ENCODE measurements at places on chromosomes 7 and 10.

- no peak for DNase-seq
- H3K4me1 ChIP-seq, result no peaks in the 10 kb centered on the region
- no peaks in the 10 kb centered on the region for H3K27me3 ChIP-seq
- no peak overlapping the region for H3K27ac ChIP-seq
- no peak overlapping the region for H3K4me3 ChIP-seq
These were observed 423.7 kb upstream of the MTPN start for GRCh38 chr7:136400877-136401276.

GRCh38 chr10:68406815-68407548, at the start of gene RUFY2:
Gene RUFY2 (minus strand): TSS chr10:68407277. CDS start chr10:68407189, 88 bp downstream.
- peak within 1 kb of the TSS; percentile 89 for H3K4me3 ChIP-seq
- peak within 1 kb of the TSS; percentile 87 for H3K27ac ChIP-seq
- no peaks in the 10 kb centered on the region for H3K36me3 ChIP-seq
- H3K27me3 ChIP-seq, result no peaks in the 10 kb centered on the region

GRCh38 chr10:26909753-26910152, 49.0 kb upstream of the ABI1 start:
- no peak overlapping the region for H3K4me3 ChIP-seq
- no peaks in the 10 kb centered on the region for H3K27me3 ChIP-seq
- no peaks in the 10 kb centered on the region for H3K4me1 ChIP-seq
- DNase-seq, result no peak
- H3K27ac ChIP-seq, result no peak overlapping the region
- H3K36me3 ChIP-seq, result no peaks in the 10 kb centered on the region

- no peak for DNase-seq
- H3K27me3 ChIP-seq, result no peaks in the 10 kb centered on the region
- no peaks in the 10 kb centered on the region for H3K4me1 ChIP-seq
- no peaks in the 10 kb centered on the region for H3K36me3 ChIP-seq
- H3K27ac ChIP-seq, result no peak overlapping the region
These were observed 568.1 kb upstream of the MKI67 start for GRCh38 chr10:128694168-128694850.

DNA sequence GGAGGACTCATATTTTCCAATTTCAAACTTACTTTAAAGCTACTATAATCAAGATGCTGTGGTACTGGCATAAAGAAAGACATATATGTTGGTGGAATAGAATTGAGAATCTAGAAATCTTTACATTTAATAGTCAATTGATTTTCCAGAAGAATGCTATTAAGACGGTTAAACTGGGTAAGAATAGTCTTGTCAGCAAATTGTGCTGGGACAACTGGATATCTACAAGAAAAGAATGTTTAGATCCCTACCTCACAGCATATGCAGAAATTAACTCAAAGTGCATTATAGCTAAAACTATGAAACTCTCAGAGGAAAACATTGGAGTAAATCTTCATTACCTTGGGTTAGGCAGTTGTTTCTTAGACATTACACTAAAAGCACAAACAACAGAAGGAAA, 203.3 kb downstream of the SDK1 start:
- H3K4me3 ChIP-seq, result no peak overlapping the region
- no peaks in the 10 kb centered on the region for H3K4me1 ChIP-seq
- no peaks in the 10 kb centered on the region for H3K36me3 ChIP-seq
- H3K27ac ChIP-seq, result no peak overlapping the region
- no peaks in the 10 kb centered on the region for H3K27me3 ChIP-seq

- H3K4me3 ChIP-seq, result no peak overlapping the region
- H3K27ac ChIP-seq, result no peak overlapping the region
- no peaks in the 10 kb centered on the region for H3K36me3 ChIP-seq
- H3K27me3 ChIP-seq, result no peaks in the 10 kb centered on the region
These were observed 60.1 kb upstream of the SORCS3 start for GRCh38 chr10:104580774-104581675.

- no peaks in the 10 kb centered on the region for H3K36me3 ChIP-seq
- H3K4me3 ChIP-seq, result no peak overlapping the region
- peaks cover 3% of the 10 kb centered on the region for H3K4me1 ChIP-seq
These were observed 5.4 kb downstream of the SUV39H2 start for GRCh38 chr10:14884082-14884481.

DNA sequence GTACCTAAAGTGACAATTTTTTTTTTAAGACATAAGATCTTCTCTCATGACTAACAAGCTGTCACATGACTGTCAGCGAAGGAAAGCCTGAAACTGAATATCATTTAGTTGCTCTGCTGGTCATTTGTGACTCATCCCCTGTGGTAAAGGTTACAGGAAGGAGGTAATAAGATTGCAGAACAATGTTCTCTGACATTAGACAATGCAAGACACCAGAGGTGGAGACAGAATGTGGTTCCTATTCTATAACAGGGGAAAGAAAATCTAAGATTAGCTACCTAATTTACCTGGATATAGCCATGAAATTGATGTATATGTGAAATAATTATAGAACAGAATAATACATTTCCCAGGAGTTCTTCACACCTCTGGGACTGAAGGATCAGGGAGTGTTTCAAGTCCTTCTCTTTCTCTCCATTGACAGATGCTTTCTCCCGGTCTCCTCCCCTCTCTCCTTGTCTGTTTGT, 47.7 kb downstream of the LRGUK start:
- H3K4me1 ChIP-seq, result no peaks in the 10 kb centered on the region
- H3K36me3 ChIP-seq, result no peaks in the 10 kb centered on the region
- no peak for DNase-seq
- H3K27ac ChIP-seq, result no peak overlapping the region
- H3K27me3 ChIP-seq, result no peaks in the 10 kb centered on the region

DNA sequence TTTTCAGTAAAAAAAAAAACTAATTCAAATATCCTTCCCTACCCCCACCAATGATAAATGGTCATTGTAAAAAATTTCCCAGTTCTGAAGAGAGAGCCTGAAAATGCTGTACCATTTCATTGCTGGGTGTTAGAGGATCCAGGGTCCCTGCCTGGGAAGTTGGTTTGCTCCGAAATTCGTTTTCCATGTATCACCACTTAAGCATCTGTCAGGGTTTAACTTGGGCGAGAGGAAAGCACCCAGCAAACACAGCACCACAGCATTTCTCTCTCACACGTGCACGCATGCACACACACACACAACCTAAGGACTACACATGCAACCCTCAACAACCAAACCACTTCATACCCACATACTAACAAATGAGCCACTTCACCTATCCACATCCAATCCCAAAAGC, 42.1 kb upstream of the EMX2 start:
- H3K27me3 ChIP-seq, result no peaks in the 10 kb centered on the region
- H3K27ac ChIP-seq, result no peak overlapping the region
- H3K4me3 ChIP-seq, result no peak overlapping the region
- no peaks in the 10 kb centered on the region for H3K36me3 ChIP-seq
- DNase-seq, result no peak

DNA sequence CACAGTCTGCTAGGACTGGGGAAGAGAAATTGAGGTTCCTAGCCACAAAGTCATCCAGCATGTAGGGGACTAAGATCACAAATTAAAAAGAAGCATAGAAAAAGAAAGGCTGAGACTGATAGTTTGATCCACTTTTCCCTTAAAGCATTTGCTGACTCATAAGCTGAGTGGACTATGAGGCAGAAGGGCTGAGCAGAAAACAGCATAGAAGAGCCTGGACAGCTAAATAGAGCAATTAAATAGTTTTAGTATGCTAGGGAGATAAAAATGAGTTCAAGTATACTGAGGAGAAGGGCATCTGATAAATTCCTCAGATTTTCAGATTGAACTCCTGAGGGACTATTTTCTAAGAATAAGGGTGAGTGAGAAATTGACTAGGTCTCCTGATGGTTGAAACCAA, 155.9 kb upstream of the EGR2 start:
- H3K36me3 ChIP-seq, result no peaks in the 10 kb centered on the region
- H3K4me3 ChIP-seq, result no peak overlapping the region
- DNase-seq, result no peak
- H3K4me1 ChIP-seq, result no peaks in the 10 kb centered on the region
- H3K27me3 ChIP-seq, result no peaks in the 10 kb centered on the region

DNA sequence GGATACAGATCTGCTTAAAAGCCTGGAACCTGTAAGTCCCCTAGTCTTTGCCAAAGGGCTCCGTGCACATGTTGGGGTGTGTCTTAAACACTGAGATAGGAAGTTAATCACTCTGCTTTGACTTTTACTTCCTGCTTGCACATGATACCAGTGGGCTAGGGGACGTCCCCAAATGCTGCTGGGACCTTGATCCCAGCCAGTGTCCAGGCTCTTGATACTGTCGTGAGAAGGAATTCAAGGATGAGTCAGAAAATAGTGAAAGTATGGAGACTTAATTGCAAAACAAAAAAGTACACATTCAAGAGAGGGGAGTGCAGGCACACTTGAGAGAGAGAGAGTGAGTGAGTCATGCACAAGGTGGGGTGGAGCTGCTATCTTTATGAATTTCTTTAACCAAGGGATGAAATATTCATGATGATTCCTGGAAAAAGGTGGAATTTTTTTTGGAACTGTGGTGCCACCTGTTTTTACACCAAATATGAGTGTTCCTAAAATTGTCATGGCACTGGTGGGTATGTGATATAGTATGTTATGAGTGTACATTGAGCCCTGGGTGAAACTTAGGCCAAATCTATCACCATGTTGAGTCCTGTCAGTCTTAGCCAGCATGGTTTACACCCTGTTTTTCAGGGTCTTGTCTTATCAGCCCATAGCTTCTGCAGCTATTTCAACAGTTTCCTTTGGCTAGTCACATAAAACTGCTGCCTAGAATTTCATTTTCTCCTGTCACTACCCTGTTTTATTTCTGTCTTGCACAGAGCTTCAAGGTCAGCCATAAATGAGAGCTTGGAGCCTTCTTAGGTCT, 88.3 kb upstream of the CYP26C1 start:
- H3K27ac ChIP-seq, result no peak overlapping the region
- no peak for DNase-seq
- no peaks in the 10 kb centered on the region for H3K36me3 ChIP-seq

DNA sequence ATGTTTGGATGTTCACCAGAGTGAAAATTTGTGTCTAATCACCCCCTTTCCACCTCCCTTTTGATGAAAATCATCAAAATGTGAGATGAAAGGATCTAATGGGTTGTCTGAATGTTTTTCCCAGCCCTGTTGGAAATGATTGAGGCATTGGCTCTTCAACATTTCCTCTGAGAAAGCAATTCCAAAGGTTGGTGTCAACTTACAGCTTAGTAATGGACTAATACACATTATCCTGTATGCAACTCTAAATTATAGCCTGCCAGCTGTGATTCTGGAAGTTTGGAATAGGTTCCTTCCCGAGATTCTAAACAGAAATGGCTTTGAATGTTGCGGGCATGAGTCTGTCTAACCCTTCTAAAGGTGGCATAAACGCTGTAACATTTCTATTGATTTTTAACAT, 152.9 kb downstream of the DYNC1I1 start:
- no peak overlapping the region for H3K27ac ChIP-seq
- no peaks in the 10 kb centered on the region for H3K4me1 ChIP-seq
- DNase-seq, result no peak
- H3K36me3 ChIP-seq, result no peaks in the 10 kb centered on the region
- H3K27me3 ChIP-seq, result no peaks in the 10 kb centered on the region

- H3K4me1 ChIP-seq, result no peaks in the 10 kb centered on the region
- no peak for DNase-seq
- H3K36me3 ChIP-seq, result no peaks in the 10 kb centered on the region
- H3K27ac ChIP-seq, result no peak overlapping the region
These were observed 325.9 kb downstream of the ADARB2 start for GRCh38 chr10:1411451-1411850.

DNA sequence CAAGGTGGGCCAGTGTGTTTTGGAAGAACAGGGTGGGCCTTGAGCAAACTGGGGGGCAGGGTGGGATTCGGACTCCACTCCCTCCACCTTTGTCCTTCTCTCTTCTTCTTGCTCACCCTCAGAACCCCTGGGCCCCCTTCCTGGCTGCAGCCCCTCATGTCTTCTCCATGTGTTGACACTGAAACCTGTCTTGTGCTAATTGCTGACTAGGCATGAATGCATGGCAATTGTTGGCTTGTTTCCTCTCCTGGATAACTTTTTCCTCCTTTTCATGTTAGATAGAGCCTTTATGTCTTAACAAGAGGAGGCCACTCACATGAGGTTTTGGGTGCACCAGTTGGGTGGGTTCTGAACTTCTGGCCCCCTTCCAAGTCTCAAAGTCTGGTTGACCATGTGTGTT, 181.6 kb upstream of the MKI67 start:
- H3K4me3 ChIP-seq, result no peak overlapping the region
- DNase-seq, result no peak
- no peaks in the 10 kb centered on the region for H3K4me1 ChIP-seq
- H3K27me3 ChIP-seq, result no peaks in the 10 kb centered on the region
- H3K27ac ChIP-seq, result no peak overlapping the region

GRCh38 chr10:129307141-129307540, 159.9 kb upstream of the MGMT start:
- H3K27ac ChIP-seq, result no peak overlapping the region
- H3K4me1 ChIP-seq, result no peaks in the 10 kb centered on the region
- H3K4me3 ChIP-seq, result no peak overlapping the region
- no peaks in the 10 kb centered on the region for H3K36me3 ChIP-seq
- H3K27me3 ChIP-seq, result no peaks in the 10 kb centered on the region

DNA sequence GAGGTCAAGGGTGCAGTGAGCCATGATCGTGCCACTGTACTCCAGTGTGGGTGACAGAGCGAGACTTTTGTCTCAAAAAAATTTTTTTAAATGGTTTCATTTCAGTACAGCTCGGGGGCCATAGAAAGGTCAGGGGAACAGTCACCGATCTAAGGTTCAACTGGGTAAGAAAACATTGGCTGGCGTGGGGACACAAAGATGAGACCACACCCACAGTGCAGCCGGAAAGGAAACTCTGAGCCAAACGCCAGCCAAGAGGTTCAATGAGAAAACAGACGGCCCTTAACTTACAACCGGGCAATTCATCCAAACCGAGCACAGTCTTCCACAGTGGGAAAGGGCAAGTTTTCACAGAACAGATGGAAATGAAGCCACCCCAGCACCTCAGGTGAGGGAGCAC, 65.1 kb downstream of the SLC37A3 start:
- H3K27ac ChIP-seq, result no peak overlapping the region
- H3K4me3 ChIP-seq, result no peak overlapping the region
- peaks cover 2% of the 10 kb centered on the region for H3K36me3 ChIP-seq
- no peaks in the 10 kb centered on the region for H3K27me3 ChIP-seq
- H3K4me1 ChIP-seq, result no peaks in the 10 kb centered on the region
- DNase-seq, result no peak

DNA sequence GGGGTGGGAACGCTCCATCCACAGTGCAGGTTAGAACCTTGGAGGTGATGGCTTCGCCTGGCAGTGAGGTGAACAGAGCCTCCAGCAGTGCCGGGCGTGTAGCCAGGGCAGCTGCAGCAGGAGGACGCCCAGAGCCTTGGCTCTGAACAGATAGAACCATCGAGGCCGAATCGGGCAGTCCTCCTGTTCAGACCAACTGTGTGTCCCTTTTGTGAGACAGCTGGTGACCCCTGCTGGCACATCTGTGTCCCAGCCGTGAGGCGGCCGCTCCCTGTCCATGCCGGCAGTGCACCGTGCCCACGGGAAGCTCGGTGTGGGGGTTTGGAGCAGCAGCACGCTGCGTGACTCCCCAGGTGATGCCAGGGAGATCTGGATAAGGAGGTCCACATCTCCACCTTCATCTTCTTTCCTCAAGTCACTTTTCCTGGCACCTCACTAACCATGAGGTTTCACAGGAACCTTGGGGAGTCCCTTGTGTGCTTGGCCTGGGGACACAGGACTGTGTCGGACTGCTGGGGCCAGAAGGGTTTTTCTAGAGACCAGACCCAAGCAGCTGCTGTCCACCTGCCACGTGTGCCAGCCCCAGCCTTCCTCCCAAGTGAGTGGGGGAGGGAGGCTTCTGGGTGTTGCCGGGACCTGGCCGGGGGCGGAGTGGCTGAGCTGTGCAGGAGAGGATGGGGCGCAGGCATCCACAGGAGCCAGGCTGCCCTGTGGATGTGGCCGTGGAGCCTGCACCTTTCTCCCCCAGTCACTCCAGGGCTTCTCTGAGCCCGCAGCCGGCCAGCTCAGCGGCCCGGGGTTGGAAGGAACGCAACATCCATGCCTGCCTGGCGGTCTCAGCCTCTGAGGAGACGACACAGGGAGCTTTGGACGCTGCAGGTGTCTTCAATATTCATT, 69.4 kb downstream of the DNAJB6 start:
- no peaks in the 10 kb centered on the region for H3K27me3 ChIP-seq
- peaks cover 2% of the 10 kb centered on the region for H3K36me3 ChIP-seq
- H3K4me1 ChIP-seq, result no peaks in the 10 kb centered on the region
- no peak for DNase-seq
- H3K27ac ChIP-seq, result no peak overlapping the region

Data from kidney (tissue), 22 donors.